ENCODE measurements at places on chromosomes 13 and 19.

DNA sequence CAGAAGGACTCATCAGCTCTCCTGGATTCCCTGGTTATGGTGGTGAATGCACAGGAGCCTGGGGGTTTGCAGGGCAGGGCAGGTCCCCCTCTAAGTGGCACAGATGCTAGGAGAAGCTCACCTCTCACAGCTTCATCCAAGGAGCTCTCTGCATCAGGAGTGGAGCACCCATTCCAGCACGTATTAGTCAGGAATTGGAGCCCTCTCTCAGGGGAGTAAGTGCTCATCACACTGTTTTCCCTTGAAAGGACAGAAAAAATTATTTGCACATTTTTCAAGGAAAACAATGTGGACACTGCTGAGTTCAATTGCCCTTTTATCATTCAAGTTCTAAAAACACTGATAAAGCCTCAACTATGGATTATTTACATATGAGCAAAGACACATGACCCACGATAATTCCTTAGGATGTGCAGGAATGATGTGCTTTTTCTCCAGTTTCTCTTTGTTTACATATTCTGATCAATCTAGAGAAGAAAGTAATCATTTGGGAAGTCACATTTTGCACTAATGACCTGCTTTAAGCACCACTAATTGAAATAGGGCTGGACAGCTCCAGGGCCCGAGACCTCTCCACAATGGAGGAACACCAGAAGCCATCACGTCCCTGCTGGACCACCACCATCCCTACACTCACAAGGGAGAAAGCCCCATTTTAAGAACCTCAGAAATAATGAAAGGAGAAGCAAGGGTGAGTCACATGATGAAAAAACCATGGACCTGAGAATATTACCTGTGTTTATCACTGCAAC lies 40.6 kb downstream of the SOHLH2 start:
- no peak for DNase-seq

DNA sequence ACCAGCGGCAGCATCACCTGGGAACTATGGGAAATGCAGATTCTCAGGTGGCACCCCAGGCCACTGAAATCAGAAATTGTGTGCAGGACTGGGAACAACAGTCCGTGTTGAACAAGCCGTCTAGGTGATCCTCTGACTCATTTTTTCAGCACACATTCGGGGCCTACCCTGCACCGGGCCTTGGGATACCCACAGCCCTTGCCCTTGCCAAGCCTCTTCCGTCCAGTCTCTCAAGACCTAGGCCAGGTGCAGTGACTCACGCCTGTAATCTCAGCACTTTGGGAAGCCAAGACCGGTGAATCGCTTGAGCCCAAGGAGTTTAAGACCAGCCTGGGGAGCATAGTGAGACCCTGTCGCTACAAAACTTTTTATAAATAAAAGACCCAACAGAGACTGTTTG lies 18.3 kb downstream of the TGFB1 start:
- no peak for DNase-seq

DNA sequence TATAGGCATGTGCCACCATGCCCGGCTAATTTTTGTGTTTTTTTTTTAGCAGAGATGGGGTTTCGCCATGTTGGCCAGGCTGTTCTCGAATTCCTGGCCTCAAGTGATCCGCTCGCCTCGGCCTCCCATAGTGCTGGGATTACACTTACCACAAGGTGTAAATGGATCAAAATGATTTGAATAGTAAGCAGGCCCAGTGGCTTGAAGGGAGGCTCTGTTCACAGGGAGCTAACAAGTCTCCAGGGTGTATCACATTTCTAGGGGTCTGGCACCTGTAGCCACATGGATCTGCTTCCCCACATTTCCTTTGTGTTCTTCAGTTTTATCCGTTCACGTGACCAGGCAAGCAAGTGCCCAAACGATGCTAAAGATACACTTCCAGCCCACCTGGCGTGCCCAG lies 13.5 kb upstream of the CNFN start:
- DNase-seq, result no peak

GRCh38 chr13:49701491-49701890 lies 10.2 kb upstream of the EBPL start:
- DNase-seq, result no peak

GRCh38 chr13:74406420-74406819 lies 272.2 kb upstream of the KLF12 start:
- DNase-seq, result no peak

DNA sequence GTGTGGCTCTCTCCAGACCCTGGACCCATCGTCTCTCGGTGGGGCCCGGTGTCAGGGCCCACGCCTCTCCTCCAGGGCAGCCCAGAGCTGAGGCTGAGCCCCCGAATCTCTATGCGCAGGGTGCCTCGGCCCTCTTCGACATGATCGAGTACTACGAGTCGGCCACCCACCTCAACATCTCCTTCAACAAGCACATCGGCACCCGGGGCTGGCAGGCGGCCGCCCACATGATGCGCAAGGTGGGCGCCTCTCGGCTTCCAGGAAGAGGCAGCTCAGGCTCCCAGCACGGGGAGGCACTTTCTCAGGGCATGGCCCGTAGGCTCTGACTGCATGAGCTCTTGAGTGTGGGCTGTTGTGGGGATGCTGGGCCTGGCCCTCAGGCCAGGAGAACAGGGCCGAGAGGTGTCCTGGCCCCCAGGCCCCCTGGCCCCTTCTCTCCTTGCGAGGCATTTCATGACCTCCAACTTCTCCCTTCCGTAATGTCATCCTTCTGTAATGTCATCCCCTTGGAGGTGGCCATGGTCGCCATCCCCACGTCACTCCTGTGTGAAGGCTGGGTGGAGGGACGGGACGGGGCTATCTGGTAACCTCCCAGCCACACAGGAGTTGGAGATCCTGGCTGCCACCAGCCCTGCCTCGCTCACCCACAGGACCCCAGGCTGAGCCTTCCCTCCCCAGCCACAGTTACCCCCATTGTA lies 19.4 kb downstream of the NKPD1 start:
- no peak for DNase-seq

DNA sequence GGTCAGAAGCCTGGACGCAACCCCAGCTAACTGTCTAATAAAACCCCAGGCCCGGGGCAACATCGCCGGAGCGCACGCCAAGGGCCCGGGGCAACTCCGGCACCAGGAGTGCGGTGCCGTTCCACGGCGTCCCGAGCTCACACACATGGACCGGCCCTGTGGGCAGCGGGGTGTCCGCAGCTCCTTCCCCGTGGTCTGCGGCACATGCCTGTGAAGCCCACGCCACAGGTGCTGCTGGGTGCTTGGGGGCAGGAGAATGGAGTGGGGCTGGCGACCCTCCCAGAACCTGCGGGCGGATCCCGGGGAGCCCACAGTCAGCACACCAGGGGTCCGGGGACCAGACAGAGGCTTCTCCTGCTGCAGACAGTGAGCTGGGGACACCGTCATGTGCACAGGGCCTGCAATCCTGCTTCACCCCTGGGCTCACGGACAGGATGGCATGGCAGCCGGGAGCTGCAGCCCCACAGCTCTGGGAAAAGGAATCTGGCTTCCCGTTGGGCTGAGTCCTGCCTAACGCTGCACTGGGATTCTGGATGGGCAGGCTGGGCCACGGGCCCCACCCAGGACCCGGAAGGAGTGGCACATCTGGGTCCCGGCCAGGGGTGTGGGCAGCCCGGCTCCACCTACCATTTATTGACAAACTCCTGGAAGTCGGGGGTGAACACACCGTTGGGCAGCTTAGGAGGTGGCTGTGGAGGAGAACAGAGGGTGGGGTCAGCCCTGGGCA lies 28.2 kb upstream of the ZBTB7A start:
- DNase-seq, result no peak

DNA sequence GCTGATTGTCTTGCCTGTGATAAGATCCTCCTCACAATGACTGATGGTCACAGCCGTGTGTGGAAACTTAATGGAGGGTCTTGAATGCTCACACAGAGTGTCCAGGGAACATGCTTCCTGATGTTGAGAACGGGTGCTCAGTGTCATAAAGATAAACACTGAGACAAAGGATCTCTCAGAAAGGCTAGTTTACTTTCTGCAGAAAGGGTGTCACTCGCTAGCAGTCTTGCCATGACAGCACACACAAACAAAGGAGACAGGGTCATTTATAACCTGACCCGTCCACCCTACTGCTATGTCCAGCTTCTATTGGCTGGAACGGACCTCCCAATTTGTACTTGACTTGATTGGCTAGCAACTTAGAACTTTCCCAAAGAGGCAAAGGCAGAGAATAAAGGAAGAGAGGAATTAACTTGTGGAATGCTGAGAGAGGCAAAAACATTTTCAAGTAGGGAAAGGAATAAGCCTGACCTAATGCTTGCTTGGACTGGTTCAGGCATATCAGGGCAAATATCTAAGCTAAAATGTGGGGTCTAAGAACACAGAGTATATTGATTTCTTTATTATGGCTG lies 39.0 kb upstream of the PSG9 start:
- no peak for DNase-seq

DNA sequence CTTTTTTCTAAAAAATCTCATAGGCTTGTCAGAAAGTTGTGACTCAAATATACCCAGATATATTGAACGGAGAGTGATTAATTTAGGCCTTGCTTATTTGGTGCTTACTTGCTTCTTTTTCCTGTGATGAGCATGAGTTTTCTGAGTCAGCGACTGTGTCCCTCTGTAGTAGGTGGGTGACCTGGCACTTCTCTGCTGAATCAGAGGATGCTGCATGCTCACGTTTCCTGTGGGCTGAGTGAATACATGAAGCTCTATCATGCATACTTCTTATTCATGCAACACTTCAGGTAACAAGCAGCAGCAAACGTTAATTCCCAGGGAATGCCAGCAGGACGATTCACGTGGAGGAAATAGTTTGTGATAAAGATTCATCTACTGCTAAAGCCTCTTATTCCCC lies 245.0 kb downstream of the KLF5 start:
- DNase-seq, result no peak

DNA sequence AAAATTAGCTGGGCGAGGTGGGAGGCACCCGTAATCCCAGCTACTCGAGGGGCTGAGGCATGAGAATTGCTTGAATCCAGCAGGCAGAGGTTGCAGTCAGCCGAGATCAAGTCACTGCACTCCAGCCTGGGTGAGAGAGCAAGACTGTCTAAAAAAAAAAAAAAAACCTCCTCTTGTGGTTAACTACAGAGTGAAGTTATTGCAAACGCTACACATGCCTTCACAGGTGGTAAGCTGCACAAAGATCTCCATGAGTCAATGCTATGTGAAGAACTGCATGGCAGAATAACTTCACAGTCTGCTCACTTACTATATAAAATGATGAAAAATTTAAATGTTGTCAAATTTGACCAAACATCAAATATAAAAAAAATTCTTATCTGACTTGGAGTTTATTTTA lies 436.8 kb downstream of the FGF14 start:
- DNase-seq, result no peak

DNA sequence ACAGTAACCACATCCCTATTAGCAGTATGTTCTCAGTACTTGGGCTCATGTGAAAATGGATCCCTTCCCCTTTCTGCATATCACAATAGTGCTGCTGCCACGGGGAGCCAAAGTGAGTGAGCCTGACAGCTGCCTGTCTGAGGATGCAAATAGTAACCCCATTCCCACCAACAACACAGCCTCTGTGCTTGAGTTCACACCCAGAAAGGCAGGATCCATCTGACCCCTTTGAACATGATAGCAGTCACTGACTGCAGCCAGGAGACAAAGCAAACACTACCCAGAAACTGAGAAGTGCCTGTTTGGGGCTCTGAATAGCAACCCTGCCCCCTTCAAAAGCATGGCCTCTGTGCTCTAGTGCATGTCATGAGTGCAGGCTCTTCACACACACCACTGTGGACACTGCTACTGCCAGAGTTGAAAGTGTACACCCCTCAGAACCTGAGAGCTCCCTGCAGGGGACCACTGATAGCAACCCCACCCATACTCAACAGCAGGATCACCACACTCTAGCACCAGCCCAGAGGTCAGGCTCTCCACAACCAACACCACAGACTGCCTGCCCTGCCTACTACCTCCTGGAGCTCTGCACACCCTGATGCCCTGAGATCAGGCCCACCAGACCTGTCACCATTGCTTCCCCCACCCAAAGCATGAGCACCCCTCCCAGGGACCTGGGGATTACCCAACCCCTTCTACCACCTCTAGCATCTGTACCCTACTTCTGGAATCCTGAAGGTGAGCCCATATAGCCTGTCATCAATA lies 1563.5 kb upstream of the PRR20A start:
- DNase-seq, result no peak

- DNase-seq, result no peak
These were observed 60.2 kb upstream of the KL start for GRCh38 chr13:32955881-32956594.

GRCh38 chr19:47573071-47574026 lies at the start of gene ZNF541:
Gene ZNF541 (minus strand): TSS chr19:47573148. CDS start chr19:47555856, 17,292 bp downstream.
- DNase-seq, result peak; percentile 85

DNA sequence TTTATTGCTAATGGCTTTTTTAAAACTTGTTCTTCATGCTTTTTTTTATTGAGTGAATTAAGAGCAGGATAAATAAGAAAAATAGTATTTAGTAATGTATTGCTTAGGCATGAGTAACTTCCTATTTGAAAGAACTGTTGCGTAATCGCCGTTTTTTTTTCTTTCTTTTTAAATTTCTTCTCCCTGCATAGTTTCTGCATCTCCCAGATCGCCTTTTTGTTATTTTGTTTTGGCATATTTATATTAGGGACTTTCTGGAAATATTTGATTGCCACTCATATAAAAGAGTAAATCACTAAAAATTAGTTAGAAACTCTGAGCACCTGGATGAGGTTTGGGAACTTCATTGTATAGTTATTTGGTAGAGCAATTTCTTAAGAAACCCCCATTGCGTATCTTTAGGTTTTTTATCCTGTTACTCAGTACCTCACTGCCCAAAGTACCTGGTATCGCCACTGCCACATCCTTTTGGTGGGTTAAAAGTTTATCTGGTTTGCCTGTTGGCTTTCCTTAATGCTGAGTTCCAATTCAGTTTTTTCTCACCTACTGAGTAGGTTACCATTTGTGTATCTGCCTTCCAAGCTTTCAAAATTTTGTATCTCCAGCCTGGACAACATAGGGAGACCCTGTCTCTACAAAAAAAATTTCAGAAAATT lies 36.2 kb upstream of the LPAR6 start:
- DNase-seq, result no peak

DNA sequence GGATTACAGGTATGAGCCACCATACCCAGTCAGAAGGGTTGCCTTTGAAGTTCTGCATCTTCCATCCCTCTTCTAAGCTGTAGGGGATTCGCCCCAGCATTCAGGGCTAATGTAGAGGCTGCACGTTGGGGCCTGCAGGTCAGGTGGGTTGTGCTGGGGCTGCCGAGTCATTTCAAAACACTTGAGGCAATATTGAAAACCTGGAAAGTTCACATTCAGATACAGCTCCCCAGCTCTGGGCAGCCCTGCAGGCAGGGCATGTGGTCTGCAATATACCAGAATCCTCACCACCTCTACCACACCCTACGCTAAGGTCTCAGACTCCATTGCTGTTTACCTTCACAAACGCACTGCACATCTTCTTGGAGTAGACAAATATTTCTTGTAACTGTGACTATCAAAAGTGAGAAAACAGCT lies 24.6 kb downstream of the CCNE1 start:
- no peak for DNase-seq

GRCh38 chr13:30255696-30256095 lies 51.7 kb downstream of the KATNAL1 start:
- DNase-seq, result no peak

All from activated CD4-positive, alpha-beta T cell treated with anti-CD3 and anti-CD28 coated beads, Interleukin-2, amount 50 U/mL, for 1 hour (primary cell).